Activated T-helper 17 cell treated with anti-CD3 and anti-CD28 coated beads, Interleukin-2, amount 50 U/mL, for 72 hours (primary cell): ENCODE measurements at places on chromosomes 11 and 22.

DNA sequence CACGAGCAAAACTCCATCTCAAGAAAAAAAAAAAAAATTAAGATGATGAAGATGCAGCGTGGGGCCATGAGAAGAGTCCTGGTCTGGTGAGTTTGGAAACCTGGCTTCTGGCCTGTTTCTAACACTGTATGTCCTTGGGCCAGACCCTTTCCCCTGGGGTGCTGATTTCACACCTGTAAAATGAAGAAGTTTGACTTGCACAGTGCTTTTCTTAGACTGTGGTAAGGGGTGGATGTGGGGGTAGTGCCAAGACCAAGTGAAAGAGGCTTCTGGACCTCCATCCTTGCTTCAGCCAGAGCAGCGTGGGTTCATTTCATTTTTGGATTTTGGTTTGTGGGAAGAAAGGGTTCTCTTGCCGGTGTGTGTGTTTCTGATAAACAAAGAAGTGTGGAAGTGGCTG, 42.1 kb downstream of the PTPRJ start:
- ATAC-seq = no peak

DNA sequence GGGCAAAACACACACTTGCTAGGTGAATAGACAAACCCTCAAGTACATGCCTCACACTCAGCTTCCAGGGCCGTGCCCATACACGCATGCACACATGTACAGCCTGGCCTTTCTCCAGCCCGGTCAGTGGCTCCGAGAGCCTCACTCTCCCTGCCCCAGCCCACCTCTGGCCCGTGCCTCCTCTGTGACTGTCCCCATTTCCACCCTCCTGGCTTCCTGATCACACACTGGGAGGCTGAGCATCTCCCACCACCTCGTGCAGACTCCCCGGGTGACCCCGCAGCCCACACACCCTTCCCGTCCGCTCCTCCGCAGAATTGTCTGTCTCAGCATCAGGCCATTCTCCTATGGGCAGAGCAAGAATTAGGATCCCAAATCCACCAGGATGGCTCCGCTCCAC, 634.1 kb downstream of the TBC1D22A start:
- no peak for ATAC-seq

DNA sequence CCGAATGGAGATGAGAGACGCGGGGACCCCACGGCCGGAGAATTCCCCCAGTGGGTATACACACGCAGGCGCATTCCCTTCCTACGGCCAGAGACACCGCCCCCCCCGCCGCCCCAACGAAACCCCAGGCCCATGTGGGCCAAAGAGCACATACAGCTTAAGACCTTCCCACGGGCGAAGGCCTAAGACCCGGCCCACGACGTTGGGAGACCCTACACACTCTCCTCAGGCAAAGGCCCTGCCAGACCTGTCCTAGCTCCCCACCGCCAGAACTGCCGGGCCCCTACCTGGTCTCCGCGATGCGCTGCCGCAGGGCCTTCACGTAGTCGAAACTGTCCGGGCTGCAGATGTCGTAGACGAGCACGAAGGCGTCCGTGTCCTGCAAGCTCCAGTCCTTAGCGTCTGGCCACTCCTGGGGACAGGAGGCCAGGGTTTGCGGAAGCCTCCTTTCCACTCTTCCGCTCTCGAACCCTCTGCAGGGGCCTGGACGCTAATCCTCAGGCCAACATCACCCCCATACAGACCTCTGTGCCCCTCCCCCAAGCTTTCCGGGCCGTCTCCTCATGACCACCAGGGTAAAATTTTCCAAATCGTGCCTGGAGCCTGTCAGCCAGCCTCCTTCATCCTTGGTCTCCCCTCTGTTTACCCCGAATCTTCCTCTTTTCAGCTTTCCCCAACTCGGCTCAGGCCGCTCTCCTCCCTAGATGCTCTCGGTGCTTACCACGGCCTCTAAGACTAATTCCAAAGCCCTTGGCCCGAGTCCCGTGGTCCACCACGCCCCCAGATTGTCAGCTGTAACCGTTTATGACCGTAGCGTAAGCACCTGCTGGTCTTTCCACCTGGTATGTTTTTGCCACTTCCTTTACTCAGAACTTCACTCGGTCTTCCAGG, 1.7 kb downstream of the RASL10A start:
- no peak for ATAC-seq

- no peak for ATAC-seq
Measured at GRCh38 chr11:72824020-72824419, 9.8 kb downstream of the ATG16L2 start.
